ENCODE measurements at places on chromosomes 5 and 9. TPM values are rescaled to one million over a fixed set of nuclear protein-coding genes. Genes with fewer than 3 reads are reported as not detected.

GLRA1 gene
- not detected for total RNA-seq

SNCAIP gene
- total RNA-seq = 0.09 TPM

CTXN3 gene
- not detected for total RNA-seq

BHMT2 gene
- total RNA-seq = not detected

DNAI1 gene
- not detected for total RNA-seq

SERF1A gene
- total RNA-seq = 9.3 TPM

GRM6 gene
- total RNA-seq = not detected

ASS1 gene
- total RNA-seq = 16.6 TPM

TMEM232 gene
- total RNA-seq = 0.19 TPM

FOXD4 gene
- 0.21 TPM for total RNA-seq

NR2F1 gene
- total RNA-seq = 1.2 TPM

FBP2 gene
- total RNA-seq = not detected

HRH2 gene
- not detected for total RNA-seq

MCCC2 gene
- total RNA-seq = 35.1 TPM

BTNL8 gene
- not detected for total RNA-seq

CNTRL gene
- 11.2 TPM for total RNA-seq

MOB3B gene
- total RNA-seq = 6.0 TPM

PARP8 gene
- 9.5 TPM for total RNA-seq

PCDHGB2 gene
- 0.42 TPM for total RNA-seq

SPATA31A6 gene
- not detected for total RNA-seq

CHSY3 gene
- total RNA-seq = 0.56 TPM

CATSPER3 gene
- total RNA-seq = not detected

SLIT3 gene
- 1.3 TPM for total RNA-seq

TBC1D9B gene
- 47.8 TPM for total RNA-seq

PCDHB15 gene
- 0.28 TPM for total RNA-seq

ASPN gene
- not detected for total RNA-seq

RLN2 gene
- total RNA-seq = 1.3 TPM

SLC36A2 gene
- not detected for total RNA-seq

SLC34A3 gene
- total RNA-seq = 0.14 TPM

ELL2 gene
- 109 TPM for total RNA-seq

PPP2R2B gene
- total RNA-seq = not detected

SIGMAR1 gene
- 178 TPM for total RNA-seq

SH3TC2 gene
- total RNA-seq = 7.3 TPM

CREB3 gene
- 47.8 TPM for total RNA-seq

RGS3 gene
- total RNA-seq = 19.0 TPM

SLC26A2 gene
- 7.8 TPM for total RNA-seq

GABRP gene
- 0.35 TPM for total RNA-seq

FOXD4L5 gene
- total RNA-seq = not detected

SIT1 gene
- total RNA-seq = not detected
